ENCODE measurements at places on chromosomes 1 and 21.

DNA sequence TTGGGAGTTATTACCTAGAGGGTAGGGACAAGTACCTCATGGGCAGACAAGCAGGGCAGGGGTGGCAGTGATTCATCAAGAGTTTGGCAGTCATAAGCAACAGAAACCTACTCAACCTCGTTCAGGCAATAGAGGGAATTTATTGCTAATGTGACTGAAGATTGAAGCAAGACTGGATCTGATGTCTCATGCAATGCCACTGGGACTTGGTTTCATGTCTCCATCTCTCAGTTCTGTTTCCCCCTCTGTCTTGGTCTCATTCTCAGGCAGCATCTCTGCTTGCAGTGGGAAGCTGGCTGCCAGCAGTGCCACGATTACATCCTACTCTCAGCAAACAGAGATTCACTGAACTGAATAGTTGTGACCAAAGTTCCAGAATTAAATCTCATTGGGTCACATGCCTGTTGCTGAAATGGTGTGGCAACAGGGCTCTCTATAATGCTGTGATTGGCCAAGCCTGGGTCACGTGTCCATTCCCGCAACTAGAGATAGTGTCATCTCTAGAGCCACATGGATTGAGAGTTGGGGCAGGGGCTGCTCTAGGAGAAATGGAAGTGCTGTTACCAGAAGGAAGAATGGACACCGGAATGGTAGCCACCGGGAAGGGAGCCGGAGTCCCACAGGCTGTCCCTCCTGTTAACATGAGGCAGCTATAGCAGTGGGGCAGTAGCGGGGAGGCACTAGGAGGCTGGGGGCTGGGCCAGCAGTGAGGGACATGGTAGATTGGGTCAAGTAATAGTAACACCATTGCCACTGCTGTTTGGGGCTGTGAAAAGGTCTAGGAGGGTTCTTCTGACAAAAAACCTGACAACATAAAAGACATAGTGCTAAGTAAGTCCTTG, 3.9 kb upstream of the CDC42 start:
- no peak for DNase-seq

DNA sequence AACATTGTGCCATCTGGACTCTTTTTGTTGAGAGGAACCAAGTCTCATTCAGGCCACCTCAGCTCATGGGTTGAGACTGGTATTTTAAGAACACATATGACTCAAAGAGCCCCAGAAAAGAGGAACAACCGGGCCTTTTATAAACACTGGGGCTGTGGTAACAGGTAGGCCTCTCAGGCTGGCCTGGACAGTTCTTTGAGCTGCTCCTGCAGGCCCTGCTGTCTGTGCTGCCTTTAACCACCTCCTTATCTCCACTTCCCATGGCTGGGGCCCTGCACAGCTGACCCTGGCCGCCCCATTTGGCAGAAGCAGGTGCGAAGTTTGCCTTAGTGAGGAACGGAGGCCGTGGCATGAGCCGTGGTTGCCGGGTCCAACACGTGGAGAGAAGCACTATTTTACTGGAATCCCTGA, 163.3 kb downstream of the RHOU start:
- peak; percentile 34 for DNase-seq

- DNase-seq = no peak
These were observed 89.1 kb downstream of the CLEC20A start for GRCh38 chr1:178407655-178408054.

DNA sequence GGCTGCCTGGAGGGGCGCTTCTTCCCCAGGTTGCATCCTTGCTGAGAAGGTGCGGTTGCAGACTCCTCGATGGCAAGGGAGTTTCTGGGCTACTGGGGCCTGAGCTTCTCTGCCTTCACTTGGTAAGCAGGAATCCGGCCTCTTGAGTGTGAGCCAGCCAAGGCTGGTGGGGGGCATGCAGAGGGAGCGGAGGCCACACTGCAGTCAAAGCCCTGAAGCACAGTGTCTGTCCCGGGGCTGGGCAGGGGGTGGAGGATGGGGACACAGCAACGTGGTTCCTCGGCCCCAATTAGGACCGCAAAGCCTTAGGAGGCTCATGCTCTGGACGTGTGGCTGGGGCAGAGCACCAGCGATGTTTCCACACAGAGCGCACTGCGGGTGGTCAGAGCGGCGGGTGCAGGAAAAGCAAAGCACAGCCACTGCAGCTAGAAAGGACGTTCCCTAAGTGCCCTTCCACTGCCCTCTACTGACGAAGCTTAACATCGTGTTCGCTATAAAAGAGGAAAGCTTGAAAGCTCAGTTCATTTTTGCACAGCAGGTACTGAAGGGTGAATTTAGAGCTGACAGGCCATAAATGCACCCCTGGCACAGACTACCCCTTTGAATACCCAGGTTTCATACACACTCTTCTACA, 60.7 kb upstream of the COG2 start:
- no peak for DNase-seq

- DNase-seq = no peak
These were observed 8.5 kb downstream of the VPS45 start for GRCh38 chr1:150076066-150076465.

GRCh38 chr1:168867941-168868634, 139.1 kb upstream of the DPT start:
- no peak for DNase-seq

- DNase-seq = no peak
These were observed 4.8 kb upstream of the MCOLN2 start for GRCh38 chr1:85001742-85002141.

DNA sequence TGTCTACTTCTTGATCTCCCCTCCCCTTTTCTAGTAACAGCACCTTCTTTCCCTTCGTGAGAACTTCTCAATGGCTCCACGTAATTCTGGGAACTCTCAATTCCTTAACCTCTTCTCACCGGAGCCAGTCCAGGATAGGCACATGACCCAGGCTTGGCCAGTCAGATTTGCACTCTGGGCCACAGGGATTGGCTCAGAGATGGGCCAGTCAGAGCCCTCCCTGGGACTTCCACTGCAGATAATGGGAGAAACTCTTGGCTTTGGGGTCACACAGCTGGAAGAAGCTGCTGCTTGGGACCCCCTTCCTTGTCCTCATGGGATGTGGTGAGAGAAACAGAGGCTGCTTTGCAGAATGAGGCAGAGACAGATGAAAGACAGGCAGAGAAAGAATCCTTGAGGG, 302.3 kb downstream of the PTPRU start:
- DNase-seq = no peak

DNA sequence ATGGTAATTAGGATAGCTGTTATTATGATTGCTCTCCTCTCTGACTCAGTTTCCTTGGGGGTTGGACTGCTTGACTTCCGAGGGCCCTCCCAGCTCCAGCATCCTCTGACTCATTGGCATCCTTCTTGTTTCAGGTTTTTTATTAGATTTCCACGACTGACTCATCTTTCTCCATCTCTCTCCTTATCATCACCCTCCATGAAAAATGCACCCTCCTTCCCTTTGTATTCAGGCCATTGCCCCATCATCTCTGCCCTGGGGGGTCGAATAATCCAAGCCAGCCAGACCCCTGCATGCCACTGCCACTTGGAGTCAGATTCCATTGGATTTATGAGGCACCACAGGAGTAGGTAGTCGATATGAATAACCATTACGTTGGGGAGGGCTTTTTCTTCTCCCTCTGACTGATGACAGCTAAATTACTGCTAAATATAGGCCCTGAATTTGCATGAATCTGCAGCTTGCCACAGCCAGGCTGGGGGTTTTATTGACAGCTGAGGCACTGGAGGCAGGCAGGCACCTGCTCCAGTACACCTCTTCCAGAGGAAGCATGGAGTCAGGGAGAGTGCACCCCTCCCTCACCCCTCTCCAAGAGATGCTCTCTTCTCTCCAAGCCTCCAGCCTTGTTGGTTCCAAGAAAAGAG, 91.7 kb downstream of the C1orf94 start:
- no peak for DNase-seq

- no peak for DNase-seq
These were observed 835 bp downstream of the LRRN2 start for GRCh38 chr1:204684571-204685235.

- no peak for DNase-seq
These were observed 73.5 kb upstream of the CASZ1 start for GRCh38 chr1:10869933-10870332.

- DNase-seq = no peak
These were observed 19.0 kb downstream of the MAPKAPK2 start for GRCh38 chr1:206703661-206704060.

Measured in hepatocyte (in vitro differentiated cells).